Umbilical cord (tissue), 2 donors: ENCODE measurements at places on chromosomes 1 and 21. TPM values are rescaled to one million over a fixed set of nuclear protein-coding genes. Genes with fewer than 3 reads are reported as not detected.

- no peak for DNase-seq
These were observed 1156.5 kb downstream of the NCAM2 start for GRCh38 chr21:22154579-22155274.

DNA sequence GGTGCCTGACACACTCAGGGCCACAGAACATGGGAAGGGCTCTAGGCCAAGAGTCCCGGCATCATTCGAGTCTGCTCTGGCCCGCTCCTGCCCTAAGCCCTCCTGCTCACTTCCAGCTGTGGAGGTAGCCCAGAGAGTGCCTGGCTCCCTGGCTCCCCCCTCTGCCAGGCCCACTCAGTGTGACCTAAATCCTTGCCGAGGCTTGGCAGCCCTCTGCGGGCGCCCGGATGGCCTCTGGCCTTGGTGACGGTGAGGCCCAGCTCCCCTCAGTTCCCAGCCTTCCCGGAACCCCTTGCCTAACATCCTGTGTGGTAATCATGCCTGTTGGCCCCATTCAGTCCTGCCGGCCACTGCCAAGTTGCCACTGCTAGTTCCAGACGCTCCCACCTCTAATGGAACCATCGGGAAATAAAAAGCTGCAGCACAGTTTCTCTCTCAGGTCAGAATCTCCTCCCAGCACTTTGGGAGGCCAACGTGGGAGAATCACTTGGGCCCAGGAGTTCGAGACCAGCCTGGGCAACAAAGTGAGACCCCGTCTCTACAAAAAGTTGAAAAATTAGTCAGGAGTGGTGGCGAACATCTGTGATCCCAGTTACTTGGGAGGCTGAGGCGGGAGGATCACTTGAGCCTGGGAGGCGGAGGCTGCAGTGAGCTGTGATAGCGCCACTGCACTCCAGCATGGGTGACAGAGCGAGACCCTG lies 1.2 kb upstream of the H6PD start:
- no peak for DNase-seq

DNA sequence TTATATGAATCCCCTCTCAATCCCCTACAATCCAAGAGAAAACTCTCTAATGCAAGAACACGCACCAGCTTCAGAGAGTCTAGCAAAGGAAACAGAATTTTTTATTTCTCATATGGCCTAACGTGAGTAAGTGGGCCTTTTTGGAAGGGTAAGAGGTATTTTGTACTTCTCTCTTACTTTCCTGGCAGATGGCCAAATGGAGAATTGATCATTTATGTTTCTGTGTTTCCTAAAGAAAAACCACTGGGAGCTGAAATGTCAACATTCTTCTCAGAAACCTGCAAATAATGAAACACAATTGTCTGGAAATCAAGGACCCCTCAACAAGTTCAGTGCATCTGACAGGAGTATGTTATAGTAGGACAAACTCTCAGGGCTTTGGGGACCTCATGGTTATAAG lies 176.4 kb upstream of the C8B start:
- no peak for DNase-seq

- DNase-seq, result no peak
These were observed 68.8 kb upstream of the RGS1 start for GRCh38 chr1:192506741-192507155.

- DNase-seq, result no peak
These were observed 5.6 kb downstream of the CRCT1 start for GRCh38 chr1:152519851-152520250.

DNA sequence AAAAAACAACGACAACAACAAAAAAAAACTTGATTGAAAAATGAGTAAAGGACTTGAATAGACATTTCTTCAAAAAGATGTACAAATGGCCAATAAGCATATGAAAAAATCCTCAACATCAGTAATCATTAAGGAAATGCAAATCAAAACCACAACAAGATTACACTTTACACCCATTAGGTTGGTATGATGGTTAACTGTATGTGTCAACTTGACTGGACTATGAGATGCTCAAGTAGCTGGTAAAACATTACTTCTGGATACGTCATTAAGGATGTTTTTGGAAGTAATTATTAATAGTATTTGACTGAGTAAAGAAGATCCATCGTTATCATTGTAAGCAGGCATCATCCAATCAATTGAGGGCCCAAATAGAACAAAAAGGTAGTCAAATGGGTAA lies 34.9 kb upstream of the LYPLAL1 start:
- no peak for DNase-seq

DNA sequence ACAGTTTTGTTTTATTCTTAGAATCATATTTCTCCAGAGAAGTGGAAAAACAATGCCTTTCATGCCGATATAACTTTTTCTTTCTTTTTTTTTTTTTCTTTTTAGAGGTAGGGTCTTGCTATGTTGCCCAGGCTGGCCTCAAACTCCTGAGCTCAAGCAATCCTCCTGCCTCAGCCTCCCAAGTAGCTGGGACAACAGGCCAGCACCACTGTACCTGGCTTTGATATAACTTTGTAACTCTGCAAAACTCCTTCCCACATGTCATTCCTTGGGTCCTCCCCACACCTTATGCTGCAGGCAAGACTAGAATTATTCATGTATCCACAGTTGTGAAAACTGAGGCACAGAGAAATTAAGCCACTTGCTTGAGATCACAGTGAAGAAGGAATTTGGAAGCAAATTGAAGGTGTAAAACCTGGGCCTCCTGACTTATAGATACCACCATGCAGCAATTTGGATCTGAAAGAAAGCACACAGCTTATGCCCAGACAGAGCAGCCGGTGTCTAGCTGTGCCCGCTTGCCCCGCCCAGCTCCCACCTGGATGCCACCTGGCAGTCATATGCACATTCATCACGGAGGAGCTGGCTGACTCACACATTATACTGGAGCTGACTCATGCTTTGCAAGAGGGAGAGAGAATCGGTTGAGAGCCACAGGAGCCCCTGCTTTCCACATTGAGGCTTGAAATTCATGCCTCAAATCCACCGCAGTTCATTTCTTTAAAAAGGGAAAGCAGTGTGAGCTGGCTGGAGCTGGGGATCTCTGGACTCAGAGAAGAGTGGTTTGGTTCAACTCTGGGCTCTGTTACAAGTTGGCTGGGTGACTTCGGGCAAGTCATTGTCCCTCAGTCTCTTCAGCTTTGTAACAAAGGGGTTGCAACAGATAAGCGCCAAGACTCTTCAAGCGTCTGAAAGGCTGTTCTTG lies 8.3 kb upstream of the SLC2A1 start:
- peak; percentile 70 for DNase-seq

DNA sequence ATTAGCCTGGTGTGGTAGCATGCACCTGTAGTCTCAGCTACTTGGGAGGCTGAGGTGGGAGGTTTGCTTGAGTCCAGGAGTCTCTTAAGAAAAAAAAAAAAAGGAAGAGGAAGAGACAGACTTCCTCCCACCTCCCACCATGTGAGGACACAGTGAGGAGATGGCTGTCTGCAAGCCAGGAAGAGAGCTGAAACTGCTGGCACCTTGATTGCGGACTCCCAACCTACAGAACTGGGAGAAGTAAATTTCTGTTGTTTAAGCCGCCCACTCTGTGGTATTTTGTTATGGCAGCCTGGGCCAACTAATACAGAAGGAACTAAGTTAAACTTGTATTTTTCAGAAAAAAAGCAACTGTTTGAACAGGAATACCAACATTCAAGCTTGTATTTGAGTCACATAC lies 21.7 kb downstream of the DOP1B start:
- DNase-seq, result no peak

- no peak for DNase-seq
These were observed 49.7 kb downstream of the SIPA1L2 start for GRCh38 chr1:232579958-232580941.

DNA sequence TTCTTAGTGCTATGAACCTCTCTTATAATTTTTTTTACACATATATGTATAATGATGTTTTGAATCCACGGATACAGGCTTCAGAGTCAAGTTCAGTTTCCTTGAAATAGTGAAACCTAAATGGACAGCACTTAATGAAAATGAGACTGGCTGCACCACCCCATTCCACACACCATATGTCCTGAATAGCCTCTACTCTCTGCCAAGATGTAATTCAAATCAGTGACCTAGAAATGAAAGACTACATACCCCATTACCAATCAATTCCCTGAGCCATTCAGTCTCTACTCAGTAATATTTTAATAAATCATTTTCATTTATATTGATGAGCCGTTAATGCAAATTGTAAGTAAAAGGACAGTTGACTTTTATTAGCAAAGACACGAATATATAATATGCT lies 614.9 kb upstream of the TMPRSS15 start:
- no peak for DNase-seq

DNA sequence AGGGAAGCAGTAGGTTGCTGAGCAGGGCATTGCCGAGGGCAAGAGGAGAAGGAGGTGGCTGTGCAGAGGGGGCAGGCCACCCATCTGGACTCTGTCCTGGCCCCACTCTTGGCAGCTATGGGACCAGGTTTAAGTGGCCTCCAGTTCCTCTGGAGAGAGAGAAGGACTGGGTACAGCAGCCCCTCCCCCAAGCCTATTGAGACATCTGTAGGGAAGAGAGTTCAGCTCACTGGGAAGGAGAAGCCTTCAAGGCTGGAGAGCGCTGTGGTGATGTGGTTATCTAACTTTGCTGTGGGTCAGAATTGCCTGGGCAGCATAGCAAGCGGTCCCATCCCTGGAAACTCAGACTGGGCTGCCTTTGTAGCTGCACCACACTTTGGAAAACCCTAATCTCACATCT lies 93.9 kb downstream of the KCNJ15 start:
- DNase-seq, result peak; percentile 35

DNA sequence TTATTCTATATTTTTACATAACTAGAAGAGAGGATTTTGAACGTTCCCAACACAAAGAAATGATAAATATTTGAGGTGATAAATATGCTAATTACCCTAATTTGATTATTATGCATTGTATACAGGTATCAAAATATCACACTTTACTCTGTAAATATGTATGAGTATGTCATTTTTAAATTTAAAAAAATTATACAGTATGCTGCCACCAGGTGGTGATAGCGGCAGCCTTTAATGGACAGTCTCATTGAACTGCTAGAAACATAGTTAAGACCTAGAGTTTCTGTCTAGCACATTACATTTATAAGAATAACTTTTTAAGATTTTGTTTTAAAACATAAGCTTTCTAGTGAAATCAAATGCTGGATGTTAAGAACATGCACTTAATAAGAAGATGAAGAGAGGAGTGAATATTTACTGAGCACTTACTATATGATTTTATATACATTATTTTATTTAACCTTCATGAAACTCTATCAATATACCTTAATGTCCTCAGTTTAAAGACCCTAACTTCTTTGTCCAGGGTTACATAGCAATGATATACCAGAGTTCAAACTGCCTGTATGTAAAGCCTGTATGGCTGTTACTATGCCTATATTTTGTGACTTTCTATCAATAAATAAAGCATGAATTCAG lies 207.1 kb downstream of the NUF2 start:
- peak; percentile 25 for DNase-seq

GRCh38 chr1:153220606-153221303 lies 3.4 kb downstream of the PRR9 start:
- DNase-seq, result peak; percentile 76

DNA sequence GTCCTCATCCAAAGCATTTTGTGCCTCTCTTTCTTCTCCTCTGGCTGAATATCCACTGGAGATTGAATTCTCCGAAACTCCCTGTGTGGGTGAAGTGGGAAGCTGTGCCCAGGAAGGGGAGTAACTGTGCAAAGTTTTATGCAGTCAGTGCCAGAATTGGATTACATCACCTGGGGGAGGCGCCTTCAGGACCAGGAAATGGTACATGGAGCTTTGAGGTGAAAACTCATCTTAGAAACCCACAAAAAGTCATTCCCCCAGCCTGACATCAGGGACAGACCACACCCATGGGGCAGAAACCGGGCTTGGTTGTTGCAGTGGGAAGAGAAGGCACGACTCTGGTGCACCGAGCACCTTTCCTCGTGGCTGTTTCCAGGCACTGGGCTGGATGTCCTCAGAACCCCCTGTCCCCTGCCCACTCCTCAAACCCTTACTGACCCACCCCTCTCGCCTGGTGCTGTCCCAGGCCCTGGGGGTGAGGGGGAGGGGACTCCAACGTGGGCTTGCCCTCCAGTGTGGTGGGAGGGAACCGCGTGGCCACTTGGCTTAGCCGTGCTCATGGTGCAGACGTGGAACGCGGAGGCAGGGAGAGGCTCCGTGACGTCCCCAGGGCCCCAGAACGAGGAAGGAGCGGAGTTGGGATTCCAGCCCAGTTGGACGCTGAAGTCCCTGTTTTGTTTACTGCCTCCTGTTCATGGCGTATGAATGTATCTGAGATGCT lies 15.7 kb downstream of the TFF3 start:
- DNase-seq, result no peak

- DNase-seq, result no peak
These were observed 400.7 kb downstream of the SMYD3 start for GRCh38 chr1:246106342-246106763.

- DNase-seq, result no peak
These were observed 5.4 kb upstream of the ZNF281 start for GRCh38 chr1:200415227-200415626.

GRCh38 chr1:116019653-116020253 lies 43.4 kb downstream of the SLC22A15 start:
- no peak for DNase-seq

DNA sequence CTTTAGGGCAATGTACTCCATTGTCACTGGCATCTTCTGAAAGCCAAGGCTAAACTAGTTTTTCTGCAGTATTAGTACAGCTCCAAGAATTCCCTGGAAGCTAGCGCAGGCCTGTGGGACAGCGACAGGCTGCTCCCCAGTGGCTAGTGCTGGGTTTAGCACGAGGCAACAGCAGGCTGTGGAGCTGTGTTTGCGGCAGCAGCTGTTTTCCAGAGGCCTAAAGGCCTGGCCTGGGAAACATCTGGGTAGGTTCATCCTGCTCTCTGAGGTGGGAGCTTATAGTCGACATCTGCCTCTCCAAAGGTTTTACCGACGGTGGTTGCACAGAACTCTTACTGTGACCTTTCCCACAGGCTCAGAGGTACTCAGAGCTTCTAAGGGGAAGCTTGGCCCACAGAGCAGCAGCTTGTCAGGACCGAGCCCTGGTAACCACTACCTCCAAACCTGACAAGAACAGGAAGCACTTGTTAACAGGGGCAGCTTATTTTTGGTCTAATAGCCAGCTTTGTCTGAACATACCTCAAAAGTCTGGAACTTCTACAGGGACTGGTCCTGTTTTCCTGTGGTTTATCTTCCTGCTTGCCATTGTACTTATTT lies 17.2 kb downstream of the CC2D1B start:
- peak; percentile 75 for DNase-seq

- DNase-seq, result no peak
These were observed 15.8 kb downstream of the MAPKAPK2 start for GRCh38 chr1:206700445-206701036.

DNA sequence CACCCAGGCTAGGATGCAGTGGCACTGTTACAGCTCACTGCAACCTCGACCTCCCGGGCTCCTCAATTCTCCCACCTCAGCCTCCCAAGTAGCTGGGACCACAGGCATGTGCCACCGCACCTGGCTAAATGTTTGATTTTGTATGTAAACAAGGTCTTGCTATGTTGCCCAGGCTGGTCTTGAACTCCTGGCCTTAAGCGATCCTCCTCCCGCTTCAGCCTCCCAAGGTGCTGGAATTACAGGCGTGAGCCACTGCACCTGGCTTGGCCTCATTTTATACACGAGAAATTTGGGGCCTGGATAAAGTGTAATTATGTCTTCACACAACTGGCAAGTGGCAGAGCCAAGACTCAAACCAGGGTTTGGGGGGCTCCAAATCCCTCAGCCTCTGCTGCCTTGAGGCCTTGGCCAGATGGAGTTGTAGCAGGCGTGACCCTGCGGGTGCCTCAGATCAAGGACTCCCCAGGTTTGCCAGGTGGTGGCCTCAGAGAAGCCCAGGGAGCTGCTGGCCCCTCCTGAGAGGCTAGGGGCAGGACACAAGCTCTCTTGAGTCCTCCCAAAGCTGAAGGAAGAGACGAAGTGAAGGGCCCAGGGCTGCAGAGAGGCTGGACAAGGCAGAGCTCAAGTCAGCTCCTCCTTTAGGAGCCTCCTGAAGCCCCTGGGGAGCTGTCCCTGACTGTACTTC lies 61.7 kb downstream of the MDM4 start:
- DNase-seq, result no peak

HAO2 gene
- not detected for total RNA-seq

MPL gene
- not detected for total RNA-seq
